ENCODE measurements at places on chromosomes 2 and 18. TPM values are rescaled to one million over a fixed set of nuclear protein-coding genes. Genes with fewer than 3 reads are reported as not detected.

SIX3 gene
- total RNA-seq = not detected

BCL11A gene
- not detected for total RNA-seq

FEV gene
- total RNA-seq = not detected

DNA sequence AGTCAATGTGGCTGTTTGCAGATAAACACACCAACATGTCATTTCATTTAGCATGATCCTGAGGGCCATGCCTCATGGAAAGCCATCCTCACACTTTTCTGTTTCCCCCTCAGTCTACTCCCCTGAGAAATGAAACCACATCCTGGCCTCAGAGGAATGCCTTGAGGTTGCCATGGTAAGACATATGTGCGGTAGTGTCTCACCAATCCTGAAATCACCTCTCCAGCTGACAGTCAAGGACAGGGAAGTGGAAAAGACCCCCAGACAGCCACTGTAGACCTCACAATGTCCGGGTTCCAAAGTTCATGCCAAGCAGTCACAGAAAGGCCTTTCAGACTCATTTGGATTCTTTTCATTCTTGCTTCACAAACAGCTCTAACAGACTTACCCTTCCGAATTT lies 175.2 kb upstream of the PKDCC start:
- no peaks in the 10 kb centered on the region for H3K36me3 ChIP-seq
- H3K4me1 ChIP-seq = no peaks in the 10 kb centered on the region
- no peak overlapping the region for H3K4me3 ChIP-seq
- no peaks in the 10 kb centered on the region for H3K27me3 ChIP-seq

- no peaks in the 10 kb centered on the region for H3K4me1 ChIP-seq
- H3K4me3 ChIP-seq = no peak overlapping the region
- H3K27me3 ChIP-seq = no peaks in the 10 kb centered on the region
Observed at GRCh38 chr2:240167588-240167880, 27.1 kb upstream of the OTOS start.
